ENCODE measurements at places on chromosomes 1 and 21.

DNA sequence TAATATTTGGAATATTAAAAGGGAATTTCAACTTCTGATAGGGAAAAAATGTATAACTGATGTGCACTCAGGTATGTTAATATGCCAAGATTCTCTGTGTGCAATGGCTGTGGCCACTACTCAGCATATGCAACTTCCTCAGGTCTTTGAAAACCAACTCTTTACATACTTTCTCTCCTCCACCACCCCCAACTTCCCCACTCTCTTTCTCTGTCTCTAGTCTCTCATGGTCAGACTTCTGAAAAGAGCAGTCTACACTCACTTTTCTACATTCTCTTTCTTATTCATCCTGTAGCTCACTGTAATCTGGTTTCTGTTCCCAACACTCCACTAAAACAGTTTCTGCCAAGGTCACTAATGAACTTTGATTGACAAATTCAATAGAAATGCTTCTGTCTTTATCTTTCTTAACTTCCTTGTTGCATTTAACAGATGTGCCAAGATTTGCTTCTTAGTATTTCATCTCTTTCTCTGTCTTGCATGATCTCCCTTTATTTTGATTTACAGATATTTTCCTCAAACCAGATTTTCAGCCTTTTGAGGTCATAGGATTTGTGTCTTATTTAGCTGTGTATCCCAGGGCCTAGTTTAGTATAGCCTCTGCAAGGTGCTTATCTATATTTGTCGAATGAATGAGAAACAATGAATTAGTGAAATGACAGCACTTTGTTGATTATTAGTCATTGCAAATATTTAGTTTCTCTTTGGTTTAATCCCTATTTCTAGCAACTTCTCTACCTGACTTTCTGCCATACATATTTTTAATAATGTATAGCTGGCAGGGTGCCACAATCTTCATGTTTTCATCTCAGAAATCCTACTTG is 168.9 kb downstream of the LMO4 start:
- no peak for DNase-seq

DNA sequence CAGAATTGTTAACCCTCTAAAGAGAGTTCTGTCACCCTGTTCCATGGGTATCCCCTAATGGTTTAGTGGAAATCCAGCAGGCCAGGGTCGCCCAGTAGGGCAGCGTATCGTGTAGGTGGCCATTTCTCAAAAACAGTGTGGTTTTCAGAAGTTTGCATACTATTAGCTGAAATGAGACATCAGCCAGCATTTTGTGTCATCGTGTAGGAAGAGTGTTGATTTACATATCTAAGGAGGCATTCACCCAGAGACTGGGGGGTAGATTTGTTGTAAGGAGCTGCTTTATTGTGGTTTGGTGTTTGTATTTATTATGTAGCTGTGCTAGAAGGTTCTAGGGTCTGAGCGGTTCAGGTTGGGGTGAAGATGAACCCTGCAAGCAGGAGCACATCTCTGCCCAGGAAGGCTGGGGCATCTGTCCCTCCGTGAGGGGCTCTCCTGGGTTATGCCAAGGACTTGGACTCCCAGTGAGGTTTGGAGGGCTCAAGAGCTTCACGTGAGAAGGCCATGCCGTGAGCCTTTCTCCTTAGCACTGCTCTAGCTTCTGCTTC is 174.4 kb downstream of the PGBD5 start:
- no peak for DNase-seq

- DNase-seq, result peak; percentile 89
These were observed 37.1 kb upstream of the ARHGEF10L start for GRCh38 chr1:17502326-17502778.

- no peak for DNase-seq
These were observed 106.1 kb upstream of the ARHGEF16 start for GRCh38 chr1:3348196-3348865.

DNA sequence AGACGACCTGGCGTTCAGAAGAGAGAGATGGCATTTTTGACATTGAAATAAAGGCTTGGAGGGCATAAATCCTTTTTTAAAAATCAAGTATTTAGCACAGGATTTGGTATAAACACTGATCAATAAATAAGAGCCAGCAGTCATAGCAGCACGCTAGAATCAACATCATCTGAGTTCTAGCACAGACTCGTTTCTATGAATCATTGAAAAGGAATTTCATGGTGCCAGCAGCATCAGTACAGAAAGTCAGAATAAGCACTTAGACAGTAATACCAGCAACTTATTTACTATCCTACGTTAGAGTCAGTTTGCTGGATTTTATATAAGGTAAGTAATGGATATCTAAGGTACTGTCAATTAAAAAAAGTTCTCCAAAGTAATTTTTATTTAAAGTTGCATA is 119.3 kb downstream of the HLCS start:
- no peak for DNase-seq

GRCh38 chr1:89548122-89548857 is 23.7 kb downstream of the LRRC8B start:
- DNase-seq, result no peak

- DNase-seq, result no peak
These were observed 34.0 kb downstream of the ATP5PF start for GRCh38 chr21:25700741-25701140.

- no peak for DNase-seq
These were observed 15.5 kb downstream of the NT5C1A start for GRCh38 chr1:39656391-39656790.

GRCh38 chr1:219373616-219373935 is 199.9 kb downstream of the LYPLAL1 start:
- DNase-seq, result no peak

DNA sequence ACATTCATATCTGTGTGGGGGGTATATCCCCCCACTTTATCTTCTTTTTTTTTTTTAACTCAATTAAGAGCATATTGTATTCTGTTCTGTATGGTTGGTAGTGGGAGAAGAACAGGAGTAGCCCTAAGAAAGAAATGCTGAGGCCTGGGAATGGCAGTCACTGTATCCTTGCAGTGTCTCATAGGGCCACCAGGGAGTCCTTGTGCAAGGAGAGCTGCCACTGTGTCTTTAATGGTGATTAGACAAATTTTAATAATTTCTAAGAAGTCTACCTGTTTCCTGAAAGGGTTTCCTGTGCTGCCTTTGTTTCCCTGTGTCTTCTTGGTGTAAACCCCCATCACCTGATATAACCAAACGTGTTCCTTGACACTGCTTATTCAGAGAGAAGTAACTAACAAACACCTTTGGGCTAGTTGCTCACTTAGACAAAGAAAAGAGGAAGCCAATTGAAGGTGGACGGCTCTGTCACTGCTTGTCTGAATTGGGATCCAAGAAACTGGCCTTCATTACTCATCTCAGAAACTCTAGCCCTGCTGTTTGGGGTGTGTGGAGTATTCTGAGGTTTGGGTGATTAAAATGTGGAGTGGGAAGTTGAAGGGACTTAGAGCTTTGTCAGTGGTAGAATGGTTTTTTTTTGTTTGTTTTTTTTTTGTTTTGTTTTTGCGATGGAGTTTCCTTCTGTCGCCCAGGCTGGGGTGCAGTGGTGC is 15.2 kb downstream of the GIPC2 start:
- no peak for DNase-seq

GRCh38 chr1:221992427-221992826 is 250.5 kb upstream of the DUSP10 start:
- no peak for DNase-seq

DNA sequence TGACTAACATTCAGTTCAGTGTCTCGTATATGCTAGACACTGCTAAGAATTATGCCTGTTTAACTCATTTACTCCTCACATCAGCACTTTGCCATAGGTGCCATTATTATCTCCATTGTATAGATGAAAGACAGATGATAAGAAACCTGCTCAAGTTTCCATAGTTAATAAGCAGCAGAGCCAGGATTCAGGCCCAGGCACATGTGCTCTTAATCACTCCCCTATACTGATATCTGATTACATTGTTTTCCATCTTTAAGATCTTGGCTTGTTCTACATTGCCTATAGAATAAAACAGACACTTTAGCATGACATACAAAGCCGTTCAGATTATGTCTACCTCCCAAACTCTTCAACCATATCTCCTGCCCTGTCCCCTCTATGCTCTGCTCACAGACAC is 30.5 kb upstream of the USH2A start:
- no peak for DNase-seq

DNA sequence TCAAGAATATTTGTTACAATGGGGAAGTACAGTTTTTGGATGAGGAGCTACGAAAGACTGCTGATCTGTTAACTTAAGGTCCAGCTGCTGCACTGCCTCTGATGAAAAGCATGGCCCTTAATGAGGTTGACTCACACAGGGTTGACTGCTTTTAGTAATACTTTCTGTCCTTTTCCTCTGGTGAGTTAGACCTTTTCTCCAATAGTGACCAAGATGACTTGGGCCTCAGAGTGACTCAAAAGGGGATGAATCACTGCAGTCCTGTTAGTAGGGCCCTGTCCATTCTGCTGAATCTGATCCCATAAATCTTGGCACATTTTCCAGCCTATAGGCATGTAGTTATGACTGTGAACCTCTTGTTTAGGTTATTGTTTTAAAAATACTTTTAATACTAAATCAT is 2.7 kb downstream of the DISP1 start:
- DNase-seq, result no peak

- DNase-seq, result no peak
These were observed 43.6 kb upstream of the TIAM1 start for GRCh38 chr21:31387560-31388186.

DNA sequence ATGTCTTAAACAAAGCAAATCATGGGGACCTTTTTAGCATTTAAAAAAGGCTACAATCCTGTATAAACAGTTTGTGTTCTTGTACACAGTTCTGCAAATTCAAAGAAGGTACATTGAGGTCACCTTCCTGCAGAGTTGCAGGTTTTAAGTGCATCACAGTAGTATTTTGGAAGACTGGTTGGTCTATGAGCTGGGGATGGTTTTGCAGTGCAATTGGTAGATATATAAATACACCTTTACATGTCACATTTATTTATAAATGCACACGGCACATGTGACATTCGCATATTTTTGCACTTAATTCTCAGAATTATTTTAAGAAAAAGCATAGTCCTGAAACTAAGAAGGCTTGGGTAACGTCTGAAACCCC is 599 bp upstream of the ITPKB start:
- DNase-seq, result no peak

DNA sequence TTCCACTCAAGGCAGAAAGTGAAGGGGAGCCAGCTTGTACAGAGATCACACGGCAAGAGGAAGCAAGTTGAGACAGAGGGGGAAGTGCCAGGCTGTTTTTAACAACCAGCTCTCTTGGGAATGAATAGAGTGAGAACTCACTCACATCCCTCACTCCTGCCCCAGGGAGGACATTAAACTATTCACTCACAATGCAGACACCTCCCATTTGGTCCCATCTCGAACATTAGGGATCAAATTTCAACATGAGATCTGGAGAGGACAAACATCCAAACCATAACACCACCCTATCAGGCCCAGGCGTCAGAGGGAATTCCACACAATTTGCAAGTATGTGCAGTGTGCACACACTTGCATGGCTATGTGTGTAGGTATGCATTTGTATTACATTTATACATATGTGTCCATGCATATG is 62.7 kb downstream of the DMAP1 start:
- no peak for DNase-seq

DNA sequence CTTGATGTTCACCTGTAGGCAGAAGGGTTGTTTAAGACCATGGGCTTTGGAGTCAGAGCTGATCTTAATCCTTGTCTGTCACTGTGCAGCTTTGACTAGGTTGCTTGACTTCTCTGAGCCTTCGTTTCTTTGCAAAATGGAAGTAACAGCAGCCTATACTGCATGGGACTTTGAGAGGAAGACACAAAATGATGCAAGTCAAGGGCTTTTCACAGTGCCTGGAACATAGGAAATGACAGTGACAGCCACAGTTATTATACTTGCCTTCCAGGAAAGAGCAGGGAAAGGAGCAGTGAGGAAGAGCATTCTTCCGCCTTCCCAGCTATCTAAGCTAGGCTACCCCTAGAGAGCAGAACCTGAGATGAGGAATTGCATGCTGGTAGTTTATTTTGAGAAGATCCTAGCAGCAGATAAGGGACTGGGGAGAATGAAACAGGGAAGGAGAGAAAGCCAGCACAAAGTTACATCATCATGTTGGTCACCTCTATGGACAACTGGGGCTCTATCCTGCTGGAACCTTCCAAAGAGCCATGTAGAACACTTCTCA is 3.1 kb downstream of the CSF3R start:
- DNase-seq, result no peak

GRCh38 chr1:11407301-11407994 is 71.5 kb upstream of the DISP3 start:
- DNase-seq, result no peak

- DNase-seq, result no peak
These were observed 258.3 kb downstream of the ATG4C start for GRCh38 chr1:63042278-63042677.

DNA sequence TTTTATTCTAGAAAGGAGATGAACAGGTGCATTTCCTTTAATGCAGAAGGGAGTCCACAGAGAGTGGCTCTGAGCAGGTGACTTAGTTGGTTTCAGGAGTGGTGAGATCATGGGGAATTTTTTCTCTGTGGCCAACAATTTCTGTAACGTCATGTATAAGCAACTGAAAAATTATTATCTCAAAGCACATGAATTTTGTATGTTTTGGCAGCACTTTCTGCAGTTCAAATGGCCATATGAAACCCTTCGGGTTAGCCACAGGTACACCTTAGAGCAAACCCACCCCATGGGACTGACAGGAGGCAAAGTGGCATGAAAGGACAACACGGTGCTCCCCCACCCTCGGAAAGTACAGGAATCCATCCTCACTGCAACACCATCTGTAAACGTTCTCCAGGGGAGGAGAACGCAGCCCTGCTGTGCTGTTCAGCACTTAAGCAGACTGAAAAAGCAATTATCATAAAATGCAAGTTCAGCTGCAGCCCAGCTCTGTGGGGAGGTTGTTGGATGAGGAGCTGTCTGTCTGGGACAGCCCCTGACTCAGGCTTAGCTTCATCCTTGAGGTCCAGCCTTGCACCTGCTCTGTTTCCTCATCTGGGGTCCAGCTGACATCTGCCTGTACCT is 55.8 kb upstream of the CLDN14 start:
- DNase-seq, result no peak

GRCh38 chr1:48841966-48842365 is 65.3 kb upstream of the BEND5 start:
- DNase-seq, result no peak

GRCh38 chr1:118985640-118986554 is 2.2 kb downstream of the TBX15 start:
- peak; percentile 12 for DNase-seq

DNA sequence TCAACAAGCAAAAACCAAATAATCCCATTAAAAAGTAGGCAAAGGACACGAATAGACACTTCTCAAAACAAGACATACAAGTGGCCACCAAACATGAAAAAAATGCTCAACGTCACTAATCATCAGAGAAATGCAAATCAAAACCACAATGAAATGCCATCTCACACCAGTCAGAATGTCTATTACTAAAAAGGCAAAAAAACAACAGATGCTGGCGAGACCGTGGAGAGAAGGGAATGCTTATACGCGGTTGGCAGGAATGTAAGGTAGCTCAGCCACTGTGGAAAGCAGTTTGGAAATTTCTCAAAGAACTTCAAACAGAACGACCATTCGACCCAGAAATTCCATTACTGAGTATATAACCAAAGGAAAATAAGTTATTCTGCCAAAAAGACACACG is 145.1 kb upstream of the EDN2 start:
- no peak for DNase-seq

Measured in iPS-NIHi11 (cell line).